ENCODE measurements at places on chromosomes 6 and 20.
A peak's percentile ranks its signal among the peaks of the same experiment; 100 is the strongest.

DNA sequence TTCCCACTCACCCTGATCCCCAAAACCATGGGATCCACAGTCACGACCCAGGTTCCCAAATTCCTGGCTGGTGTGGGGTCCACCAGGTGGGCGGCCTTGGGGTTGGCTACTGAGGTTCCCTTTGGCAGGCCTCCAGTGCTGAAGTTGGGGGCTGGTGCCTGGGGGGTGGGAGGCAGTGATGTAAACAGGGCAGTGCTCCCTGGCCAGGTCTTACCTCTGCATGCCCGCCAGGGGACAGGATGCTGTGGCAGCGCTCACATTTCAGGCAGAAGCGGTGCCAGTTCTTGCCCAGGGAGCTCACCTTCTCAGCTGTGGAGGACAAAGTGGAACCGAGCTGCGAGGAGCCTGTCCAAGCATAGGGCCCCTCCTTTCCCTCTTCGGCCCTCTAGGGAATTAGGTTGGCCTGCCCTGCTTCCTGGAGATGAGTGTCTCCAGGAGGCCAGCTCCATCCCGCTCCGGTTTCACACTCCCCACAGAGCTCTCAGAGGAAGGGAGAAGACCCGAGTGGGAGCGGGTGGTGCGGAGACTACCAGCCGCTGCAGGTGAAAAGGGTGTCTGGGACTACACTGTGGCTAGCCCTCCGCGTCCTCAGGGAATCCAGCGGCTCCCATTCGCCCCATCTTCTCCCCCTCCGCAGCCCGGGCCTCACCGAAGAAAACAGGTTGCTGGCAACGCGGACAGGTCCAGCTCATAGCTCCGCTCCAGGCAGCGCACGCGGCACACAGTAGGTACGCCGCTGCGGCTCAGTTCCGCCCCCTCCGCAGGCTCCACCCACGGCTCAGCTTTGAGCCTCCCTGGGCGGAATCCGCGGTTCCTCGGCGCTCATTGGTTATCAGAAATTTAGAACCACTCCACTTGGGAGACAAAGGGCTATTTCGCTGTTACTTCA, at the start of gene CRIP3:
Gene CRIP3 (minus strand): TSS at position 726 of the 889 bp plus-strand sequence. CDS start 34 bp downstream, at position 692.
- DNase-seq: peak; percentile 53

DNA sequence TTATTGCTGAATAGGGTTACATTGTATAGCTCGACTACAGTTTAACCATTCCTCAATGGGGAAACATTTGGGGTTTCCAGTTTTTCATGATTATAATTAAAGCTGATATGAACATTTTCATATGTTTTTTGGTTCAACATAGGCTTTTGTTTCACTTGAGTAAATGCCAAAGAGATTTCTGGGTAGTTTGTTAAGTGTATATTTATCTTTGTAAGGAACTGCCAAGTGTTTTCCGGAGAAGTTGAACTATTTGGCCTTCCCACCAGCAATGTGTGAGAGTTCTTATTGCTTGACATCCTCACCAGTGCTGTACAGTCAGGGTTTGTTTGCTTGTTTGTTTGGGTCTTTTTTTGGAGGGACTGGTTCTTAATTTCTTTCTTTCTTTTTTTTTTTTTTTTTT, 83.7 kb upstream of the RALY start:
- DNase-seq: no peak

GRCh38 chr6:31879901-31880300, 1.1 kb upstream of the SLC44A4 start:
- no peak for DNase-seq

GRCh38 chr20:15699431-15700146, 873.7 kb downstream of the KIF16B start:
- no peak for DNase-seq

DNA sequence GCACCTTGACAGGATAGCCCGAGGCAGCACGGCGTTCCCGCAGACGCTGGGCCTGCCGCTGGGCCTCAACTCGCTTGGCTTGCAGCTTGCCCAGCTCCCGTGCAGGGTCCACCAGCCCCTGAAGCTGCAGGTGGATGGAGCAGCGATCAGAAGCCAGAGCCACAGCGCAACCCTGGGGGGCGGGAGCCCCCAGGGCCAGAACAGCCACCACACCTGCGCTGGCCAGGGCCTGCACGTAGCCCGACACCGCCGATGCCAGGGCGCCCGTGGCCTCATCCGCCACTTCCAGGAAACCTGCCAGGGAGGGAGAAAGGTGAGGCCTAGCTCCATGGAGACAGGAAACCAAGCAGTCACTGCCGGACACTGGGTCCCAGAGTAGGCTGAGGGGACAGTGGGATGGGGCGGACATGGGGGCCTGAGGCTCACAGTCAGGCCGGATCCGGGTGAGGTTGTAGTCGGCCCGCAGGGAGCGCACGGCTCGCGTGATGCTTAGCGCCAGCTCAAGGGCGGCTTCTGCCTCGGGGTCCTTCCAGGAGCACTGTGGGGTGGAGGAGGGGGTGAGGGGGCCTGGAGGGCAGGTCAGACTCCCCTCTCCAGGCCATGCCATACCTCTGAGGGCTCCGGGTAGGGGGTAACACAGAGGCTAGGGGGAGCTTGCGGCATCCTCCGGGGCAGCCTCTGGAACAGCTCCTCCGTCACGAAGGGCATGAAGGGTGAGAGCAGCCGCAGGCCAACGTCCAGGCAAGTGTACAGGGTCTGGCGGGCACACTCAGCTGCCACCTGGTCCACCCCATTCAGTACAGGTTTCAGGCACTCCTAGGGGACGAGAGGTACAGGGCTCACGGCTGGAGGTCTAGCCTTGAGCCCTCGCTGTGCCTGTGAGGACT, 2.1 kb upstream of the VWA7 start:
- DNase-seq: no peak

GRCh38 chr20:9253006-9253539, 184.2 kb downstream of the PLCB4 start:
- DNase-seq: no peak

- DNase-seq: no peak
Observed at GRCh38 chr20:51418137-51418529, 124.4 kb downstream of the NFATC2 start.

- DNase-seq: no peak
Observed at GRCh38 chr6:24032896-24033688, 92.9 kb upstream of the NRSN1 start.

DNA sequence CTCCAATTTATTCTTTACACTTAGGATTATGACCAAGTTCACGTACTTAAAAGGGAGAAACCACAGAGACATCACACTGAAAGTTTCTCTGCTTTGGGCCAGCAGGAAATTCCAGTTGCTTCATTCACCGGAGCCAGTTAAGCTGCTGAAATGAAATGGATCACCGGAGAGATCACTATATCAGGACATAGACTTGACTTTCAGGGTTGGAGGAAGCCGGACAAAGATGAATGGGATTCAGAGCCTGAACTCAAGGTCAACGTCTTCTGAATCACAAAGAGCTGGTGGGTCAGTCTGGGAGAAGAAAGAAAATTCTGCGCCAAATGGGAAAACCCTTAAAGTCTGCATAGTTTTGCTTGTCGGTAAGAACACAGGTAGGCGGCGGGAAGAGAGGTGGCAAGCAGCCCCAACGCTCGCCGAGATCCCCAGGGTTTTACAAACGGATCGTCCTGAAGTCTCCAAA, 81.9 kb upstream of the CCDC28A start:
- no peak for DNase-seq

DNA sequence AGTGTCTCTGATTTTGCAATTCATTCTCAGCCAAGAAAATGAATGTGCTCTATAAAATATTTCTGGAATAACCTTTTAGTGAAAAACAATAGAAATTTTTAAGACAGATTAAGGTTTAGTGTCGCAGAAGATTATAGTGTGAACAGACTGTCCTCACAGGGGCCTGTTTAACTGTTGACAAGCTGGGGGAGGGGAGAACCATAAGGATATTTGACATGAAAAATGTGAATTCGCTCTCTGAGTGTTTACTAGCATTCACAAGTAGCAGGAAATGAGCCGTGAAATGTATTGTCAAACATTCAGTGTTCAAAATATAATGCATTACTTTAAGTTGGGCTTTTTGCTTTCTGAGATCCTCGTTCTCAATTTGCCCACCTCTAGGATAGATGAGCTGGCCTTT, 134.8 kb upstream of the TSHZ2 start:
- no peak for DNase-seq

GRCh38 chr6:151498327-151498726, 4.5 kb downstream of the CCDC170 start:
- DNase-seq: no peak

DNA sequence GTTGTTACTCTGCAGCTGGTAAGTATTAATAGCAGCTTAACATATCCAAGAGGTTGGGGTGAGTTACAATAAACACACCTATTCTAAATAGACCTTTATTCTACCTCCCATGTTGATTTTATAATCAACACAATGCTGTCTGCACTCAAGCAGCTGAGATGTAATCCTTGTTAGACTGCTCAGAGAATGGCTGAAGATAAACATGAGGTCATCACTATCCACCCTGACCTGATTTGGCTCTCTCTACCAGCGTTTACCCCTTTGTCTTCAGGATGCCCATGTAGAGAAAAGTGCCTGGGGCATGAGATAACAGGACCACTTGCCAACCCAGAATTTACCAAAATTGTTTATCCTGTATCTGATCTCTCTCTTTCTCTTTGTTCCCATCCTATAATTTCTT, 220.7 kb upstream of the DEFB112 start:
- no peak for DNase-seq

DNA sequence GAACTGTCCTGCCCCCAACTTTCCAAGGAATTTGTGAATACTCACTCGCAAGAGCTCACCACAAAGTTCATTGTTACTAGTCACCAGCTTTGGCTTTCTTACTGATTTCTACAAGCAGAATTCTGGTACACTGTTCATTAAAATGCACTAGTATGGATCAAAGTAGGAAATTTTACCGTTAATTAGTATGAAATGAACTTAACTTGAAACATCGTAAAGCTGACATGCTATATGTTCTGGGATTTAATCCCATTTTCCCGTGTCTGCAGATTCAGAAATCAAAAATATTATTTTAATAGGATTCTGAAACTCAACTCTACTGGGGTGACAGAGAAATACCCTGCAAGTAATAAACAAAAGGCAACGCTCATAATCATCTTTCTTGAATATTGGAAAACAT, 399.3 kb downstream of the DOK5 start:
- no peak for DNase-seq

DNA sequence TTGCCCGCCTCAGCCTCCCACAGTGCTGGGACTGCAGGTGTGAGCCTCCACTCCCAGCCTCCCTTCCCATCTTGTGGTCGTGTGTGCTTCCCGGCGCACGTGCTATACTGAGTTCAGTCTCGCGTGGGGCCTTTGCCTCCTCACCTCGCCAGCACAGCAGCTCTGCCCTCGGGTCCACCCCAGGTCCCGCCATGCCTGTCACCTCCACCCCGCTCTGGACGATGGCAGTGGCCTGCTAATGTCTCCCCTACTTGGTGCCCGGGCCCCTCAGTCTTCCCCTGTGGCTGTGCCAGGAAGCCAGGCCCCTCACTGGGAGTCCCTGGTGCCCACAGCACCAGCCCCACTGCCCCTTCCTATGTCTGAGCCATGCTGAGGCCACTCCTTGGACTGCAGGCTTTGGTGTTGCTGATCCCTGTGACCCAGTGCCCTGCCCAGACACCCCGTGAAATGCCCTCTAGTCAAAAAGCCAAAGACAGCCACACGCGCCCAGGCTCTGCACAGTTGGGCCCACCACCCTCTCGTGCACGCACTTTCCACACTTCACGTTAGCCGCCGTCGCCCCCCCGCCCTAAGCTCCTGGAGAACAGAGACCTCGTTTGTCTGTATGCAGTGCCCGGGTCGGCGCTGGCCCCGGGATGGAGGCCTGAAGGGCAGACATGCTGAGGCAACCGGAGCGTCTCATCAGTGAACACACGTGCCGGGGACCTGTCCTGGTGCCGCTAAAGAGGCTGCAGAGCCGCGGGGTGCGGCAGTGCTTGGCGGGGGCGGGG, 14.3 kb downstream of the HRH3 start:
- DNase-seq: no peak

GRCh38 chr6:14142063-14142450, 24.5 kb downstream of the CD83 start:
- DNase-seq: no peak

DNA sequence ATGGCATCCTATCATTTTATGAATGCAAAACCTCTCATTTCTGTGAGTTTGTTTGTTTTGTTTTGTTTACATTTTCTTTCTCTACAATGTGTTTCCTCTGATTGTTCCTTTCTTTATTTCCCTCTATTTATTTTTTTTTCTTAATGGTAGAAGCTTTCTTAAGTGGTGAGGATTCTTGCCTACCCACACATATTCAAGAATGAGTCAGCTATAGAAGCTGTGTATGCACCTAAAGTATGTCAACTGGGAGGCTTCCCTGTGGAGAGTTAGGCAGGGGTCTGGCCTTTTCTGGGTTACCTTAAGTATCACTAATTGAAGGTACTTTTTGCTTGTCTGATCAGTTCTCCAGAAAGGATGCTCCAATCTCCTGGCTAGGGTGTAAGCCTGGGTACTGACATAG, 354.0 kb downstream of the ESR1 start:
- DNase-seq: no peak

GRCh38 chr20:25015986-25016385, 23.4 kb upstream of the APMAP start:
- DNase-seq: no peak

DNA sequence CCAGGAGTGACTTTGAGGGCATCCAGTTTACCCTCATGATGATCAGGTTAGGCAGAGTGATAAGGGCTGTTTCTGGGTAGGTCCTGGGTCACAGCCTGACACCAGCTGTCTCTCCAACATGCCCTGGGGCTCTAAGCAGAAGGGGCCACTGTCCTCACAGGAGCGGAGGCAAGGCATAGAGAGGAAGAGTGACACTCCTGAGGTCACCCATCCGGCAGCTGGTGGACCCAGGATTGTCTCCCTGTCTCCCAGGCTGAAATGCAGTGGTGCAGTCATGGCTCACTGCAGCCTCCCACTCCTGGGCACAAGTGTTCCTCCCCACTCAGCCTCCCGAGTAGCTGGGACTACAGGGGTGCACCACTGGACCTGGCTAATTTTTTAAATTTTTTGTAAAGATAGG, 12.0 kb downstream of the DLGAP4 start:
- DNase-seq: no peak

GRCh38 chr20:44394452-44394701, 38.9 kb downstream of the HNF4A start:
- no peak for DNase-seq

DNA sequence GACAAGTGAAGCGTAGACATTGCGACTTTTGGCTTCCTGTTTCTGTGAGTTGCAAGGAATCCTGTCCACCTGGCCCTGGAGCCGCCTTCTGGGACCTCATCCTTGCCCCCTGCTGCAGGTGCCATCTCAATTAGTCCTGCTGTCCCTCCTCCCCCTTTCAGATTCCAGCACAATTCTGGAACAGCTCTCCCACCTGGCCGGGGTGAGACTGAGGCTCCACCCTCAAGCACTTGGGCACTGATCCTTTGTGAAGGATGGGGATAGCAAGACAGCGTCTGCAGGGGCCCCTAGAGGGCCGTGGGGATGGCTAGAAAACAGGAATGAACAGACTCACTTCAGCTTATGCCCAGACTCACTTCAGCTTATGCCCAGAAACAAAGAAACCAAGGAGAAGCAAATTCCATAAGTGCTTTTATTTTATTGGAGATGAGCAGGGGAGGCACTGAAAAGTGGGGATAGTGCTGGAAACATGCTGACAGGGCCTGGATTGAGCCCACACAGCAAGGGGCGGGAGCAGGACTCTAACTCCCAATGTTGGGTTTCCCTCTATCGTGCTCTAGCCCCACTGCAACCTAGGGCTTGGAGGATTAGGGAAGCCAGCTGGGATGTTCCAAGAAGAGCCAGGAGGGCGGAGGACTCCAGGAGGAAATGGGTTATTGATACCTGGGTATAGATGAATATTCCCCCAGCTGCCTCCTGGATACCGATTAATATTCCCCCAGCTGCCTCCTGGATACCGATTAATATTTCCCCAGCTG, 1.4 kb downstream of the C6orf15 start:
- no peak for DNase-seq

GRCh38 chr6:14635934-14636591, 518.5 kb downstream of the CD83 start:
- DNase-seq: peak; percentile 65

- no peak for DNase-seq
Observed at GRCh38 chr6:143603455-143603854, 74.3 kb upstream of the PHACTR2 start.
